A549 treated with RU486 at 1 μM for 4 hours (cell line): ENCODE measurements at places on chromosomes 11 and 22. TPM values are rescaled to one million over a fixed set of nuclear protein-coding genes. Genes with fewer than 3 reads are reported as not detected.

RFPL1 gene
- not detected in 5 replicates for total RNA-seq

TTC36 gene
- total RNA-seq = not detected in 5 replicates

SLC43A3 gene
- 0.32 to 1.0 TPM (median 0.67 TPM) in 5 replicates for total RNA-seq

NCR3LG1 gene
- 1.5 to 3.5 TPM (median 2.6 TPM) in 5 replicates for total RNA-seq

SERPING1 gene
- total RNA-seq = 0.27 to 1.7 TPM (median 0.38 TPM) in 5 replicates

SAA4 gene
- total RNA-seq = not detected in 5 replicates

MYO18B gene
- total RNA-seq = 0.02 to 0.10 TPM (median 0.05 TPM) in 3 of 5 replicates, not detected in the others

TPCN2 gene
- total RNA-seq = 9.1 to 13.9 TPM (median 12.4 TPM) in 5 replicates

ESAM gene
- total RNA-seq = 8.7 to 13.3 TPM (median 12.2 TPM) in 5 replicates

F2 gene
- 2.0 to 3.4 TPM (median 2.2 TPM) in 5 replicates for total RNA-seq
